ENCODE measurements at places on chromosomes 2 and 18. TPM values are rescaled to one million over a fixed set of nuclear protein-coding genes. Genes with fewer than 3 reads are reported as not detected.

MAP3K20 gene
- total RNA-seq, result 6.8 TPM

DNA sequence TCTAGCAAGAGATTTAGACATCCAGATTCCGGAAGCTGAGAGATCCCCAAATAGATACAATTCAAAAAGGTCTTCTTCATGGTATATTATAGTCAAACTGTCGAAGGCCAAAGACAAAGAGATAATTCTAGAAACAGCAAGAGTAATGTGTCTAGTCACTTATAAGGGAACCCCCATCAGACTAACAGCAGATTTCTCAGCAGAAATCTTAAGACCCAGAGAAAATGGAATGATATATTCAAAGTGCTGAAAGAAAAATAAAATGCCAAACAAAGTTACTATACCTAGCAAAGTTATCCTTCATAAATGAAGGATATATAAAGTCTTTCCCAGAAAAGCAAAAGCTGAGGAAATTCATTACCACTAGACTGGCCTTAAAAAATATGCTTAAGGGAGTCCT, 36.1 kb upstream of the PAX3 start:
- H3K27me3 ChIP-seq, result no peaks in the 10 kb centered on the region
- H3K36me3 ChIP-seq, result no peaks in the 10 kb centered on the region
- H3K27ac ChIP-seq, result no peak overlapping the region
- no peak overlapping the region for H3K4me3 ChIP-seq
- no peaks in the 10 kb centered on the region for H3K4me1 ChIP-seq

- no peak overlapping the region for H3K4me3 ChIP-seq
- no peaks in the 10 kb centered on the region for H3K27me3 ChIP-seq
- H3K27ac ChIP-seq, result no peak overlapping the region
- H3K36me3 ChIP-seq, result no peaks in the 10 kb centered on the region
- DNase-seq, result no peak
Observed at GRCh38 chr2:3405876-3406275, 26.4 kb downstream of the TRAPPC12 start.

- no peak overlapping the region for H3K4me3 ChIP-seq
- H3K36me3 ChIP-seq, result no peaks in the 10 kb centered on the region
- no peaks in the 10 kb centered on the region for H3K4me1 ChIP-seq
- no peaks in the 10 kb centered on the region for H3K27me3 ChIP-seq
- DNase-seq, result no peak
Observed at GRCh38 chr18:79442508-79443221, 46.9 kb downstream of the NFATC1 start.

CPO gene
- total RNA-seq, result not detected

STARD6 gene
- total RNA-seq, result not detected

- H3K4me1 ChIP-seq, result peaks cover 9% of the 10 kb centered on the region
- no peak for DNase-seq
- no peak overlapping the region for H3K4me3 ChIP-seq
- no peaks in the 10 kb centered on the region for H3K36me3 ChIP-seq
- H3K27me3 ChIP-seq, result no peaks in the 10 kb centered on the region
Observed at GRCh38 chr2:241542278-241542605, 16.3 kb upstream of the BOK start.

DNA sequence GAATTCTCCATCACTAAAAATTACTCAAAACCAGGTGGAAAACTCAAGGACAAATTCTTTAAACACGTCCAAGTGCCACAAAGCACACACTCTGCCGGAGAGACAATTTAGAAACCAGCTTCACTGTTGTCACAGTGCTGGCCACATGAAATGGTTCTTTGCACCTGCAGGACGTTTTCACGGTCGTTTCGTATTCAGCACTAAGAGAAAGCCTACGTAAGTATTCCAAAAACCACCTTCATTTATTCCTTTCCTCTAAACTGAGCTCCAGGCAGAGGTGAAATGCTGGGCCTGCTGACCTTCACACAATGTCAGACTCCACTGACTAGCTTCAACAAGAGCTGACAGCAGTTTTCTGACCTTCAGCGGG, 680 bp downstream of the ATP5F1A start:
- H3K36me3 ChIP-seq, result peaks cover 25% of the 10 kb centered on the region
- DNase-seq, result no peak
- no peaks in the 10 kb centered on the region for H3K27me3 ChIP-seq
- peak overlapping the region; percentile 92 for H3K27ac ChIP-seq

- H3K27ac ChIP-seq, result peak overlapping the region; percentile 36
- DNase-seq, result no peak
- H3K4me3 ChIP-seq, result no peak overlapping the region
- no peaks in the 10 kb centered on the region for H3K36me3 ChIP-seq
Observed at GRCh38 chr2:60486067-60486466, 67.4 kb downstream of the BCL11A start.

GRCh38 chr2:203691149-203691548, 15.3 kb upstream of the CD28 start:
- H3K4me1 ChIP-seq, result no peaks in the 10 kb centered on the region
- no peak overlapping the region for H3K27ac ChIP-seq
- H3K36me3 ChIP-seq, result no peaks in the 10 kb centered on the region
- no peaks in the 10 kb centered on the region for H3K27me3 ChIP-seq
- no peak for DNase-seq
- no peak overlapping the region for H3K4me3 ChIP-seq

DNA sequence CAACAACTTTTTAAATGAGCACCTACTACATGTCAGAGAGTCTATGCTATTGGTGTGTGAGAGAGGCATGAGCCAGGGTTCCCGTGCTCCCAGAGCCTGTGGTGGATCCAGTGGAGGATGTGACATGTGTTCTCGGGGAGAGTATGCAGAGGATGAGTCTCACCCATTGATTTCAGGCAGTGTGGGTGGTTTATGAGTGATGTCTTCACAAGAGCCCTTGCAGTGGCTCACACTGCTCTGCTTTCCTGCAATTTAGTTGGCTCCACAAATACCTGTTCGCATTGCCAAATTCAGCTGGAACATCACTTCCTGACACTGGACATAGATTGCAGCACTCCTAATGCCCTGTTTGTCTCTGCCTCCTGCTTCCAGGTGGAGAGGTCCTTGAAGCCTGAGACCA, 243.6 kb upstream of the CXCR4 start:
- no peaks in the 10 kb centered on the region for H3K4me1 ChIP-seq
- H3K27me3 ChIP-seq, result no peaks in the 10 kb centered on the region
- H3K27ac ChIP-seq, result no peak overlapping the region

GRCh38 chr2:233359823-233360222, 5.5 kb downstream of the DGKD start:
- no peak overlapping the region for H3K4me3 ChIP-seq
- H3K36me3 ChIP-seq, result no peaks in the 10 kb centered on the region
- H3K27me3 ChIP-seq, result no peaks in the 10 kb centered on the region
- no peak overlapping the region for H3K27ac ChIP-seq

GRCh38 chr2:130728007-130728454, 839 bp upstream of the GPR148 start:
- no peak overlapping the region for H3K27ac ChIP-seq
- no peak for DNase-seq
- H3K4me3 ChIP-seq, result peak overlapping the region; percentile 48
- H3K27me3 ChIP-seq, result no peaks in the 10 kb centered on the region
- peaks cover 22% of the 10 kb centered on the region for H3K4me1 ChIP-seq

DNA sequence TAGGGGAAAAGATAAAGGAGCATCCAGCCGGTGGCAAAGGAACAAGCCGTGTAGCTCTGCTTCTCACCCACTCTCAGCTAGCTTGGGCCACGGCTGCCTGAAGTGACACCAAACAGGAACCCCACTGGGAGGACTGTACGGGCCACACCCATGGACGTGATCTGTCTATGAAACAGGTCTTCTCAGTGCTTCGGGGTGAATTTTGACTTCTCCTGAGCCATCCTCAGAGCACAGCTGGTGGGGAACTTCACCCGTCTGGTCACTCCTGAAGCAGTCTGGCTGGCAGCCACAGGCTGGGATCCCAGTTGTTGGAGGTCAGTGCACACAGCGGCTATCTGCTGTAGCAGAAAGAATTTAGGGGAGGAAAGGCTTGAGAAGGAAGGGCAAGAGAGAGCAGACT, 223.8 kb downstream of the FAM210A start:
- no peaks in the 10 kb centered on the region for H3K27me3 ChIP-seq
- no peak overlapping the region for H3K4me3 ChIP-seq
- no peak for DNase-seq
- peaks cover 4% of the 10 kb centered on the region for H3K4me1 ChIP-seq
- no peaks in the 10 kb centered on the region for H3K36me3 ChIP-seq
- H3K27ac ChIP-seq, result no peak overlapping the region

DNA sequence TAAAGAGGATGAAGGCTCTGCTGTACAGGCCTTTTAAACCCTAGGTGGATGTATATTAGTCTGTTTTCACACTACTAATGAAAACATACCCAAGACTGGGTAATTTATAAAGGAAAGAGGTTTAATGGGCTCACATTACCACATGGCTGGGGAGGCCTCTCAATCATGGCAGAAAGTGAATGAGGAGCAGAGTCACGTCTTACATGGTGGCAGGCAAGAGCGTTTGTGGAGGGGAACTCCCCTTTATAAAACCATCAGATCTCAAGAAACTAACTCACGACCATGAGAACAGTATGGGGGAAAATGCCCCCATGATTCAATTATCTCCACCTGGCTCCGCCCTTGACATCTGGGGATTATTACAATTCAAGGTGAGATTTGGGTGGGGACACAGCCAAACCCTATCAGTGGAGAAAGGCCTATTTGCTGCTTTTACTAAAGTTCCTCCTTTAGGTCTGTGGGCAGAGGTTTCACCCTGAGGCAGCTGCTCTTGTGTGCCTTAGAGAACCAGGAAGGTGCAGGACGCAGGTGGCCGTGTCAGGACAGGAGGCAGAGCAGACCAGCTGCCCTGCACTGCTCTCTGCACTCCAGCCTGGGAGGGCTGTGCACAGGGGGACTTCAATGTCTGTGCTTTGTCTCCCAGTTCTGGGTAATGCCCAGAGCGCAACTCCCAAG, 178.8 kb upstream of the HDAC4 start:
- H3K27me3 ChIP-seq, result no peaks in the 10 kb centered on the region
- no peak overlapping the region for H3K27ac ChIP-seq
- H3K36me3 ChIP-seq, result no peaks in the 10 kb centered on the region
- no peak for DNase-seq
- no peak overlapping the region for H3K4me3 ChIP-seq

GRCh38 chr2:217875138-217875537, 127.7 kb downstream of the TNS1 start:
- H3K36me3 ChIP-seq, result no peaks in the 10 kb centered on the region
- DNase-seq, result no peak
- no peak overlapping the region for H3K4me3 ChIP-seq
- no peak overlapping the region for H3K27ac ChIP-seq
- no peaks in the 10 kb centered on the region for H3K27me3 ChIP-seq

DNA sequence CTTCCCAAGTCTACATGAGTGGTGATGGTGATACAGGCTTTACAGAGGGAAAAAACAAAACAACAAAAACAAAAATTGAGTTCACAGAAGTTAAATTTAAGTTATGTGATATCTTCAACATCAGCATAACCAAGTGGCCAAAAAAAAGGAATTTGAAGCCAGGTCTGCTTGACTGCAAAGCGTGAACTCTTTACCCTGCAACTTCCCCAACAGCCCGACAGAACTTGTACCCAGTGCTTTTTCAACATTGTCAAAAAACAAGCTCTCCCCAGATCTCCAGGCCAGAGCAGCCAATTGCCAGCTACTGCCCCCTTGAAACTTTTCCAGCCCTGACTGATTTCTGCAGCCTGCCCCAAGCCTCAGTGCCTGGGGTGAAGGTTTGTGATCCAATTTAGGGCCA, 76.7 kb downstream of the RNF144A start:
- no peak overlapping the region for H3K27ac ChIP-seq
- H3K4me1 ChIP-seq, result peaks cover 5% of the 10 kb centered on the region
- DNase-seq, result no peak
- no peak overlapping the region for H3K4me3 ChIP-seq
- H3K27me3 ChIP-seq, result no peaks in the 10 kb centered on the region
- no peaks in the 10 kb centered on the region for H3K36me3 ChIP-seq

DNA sequence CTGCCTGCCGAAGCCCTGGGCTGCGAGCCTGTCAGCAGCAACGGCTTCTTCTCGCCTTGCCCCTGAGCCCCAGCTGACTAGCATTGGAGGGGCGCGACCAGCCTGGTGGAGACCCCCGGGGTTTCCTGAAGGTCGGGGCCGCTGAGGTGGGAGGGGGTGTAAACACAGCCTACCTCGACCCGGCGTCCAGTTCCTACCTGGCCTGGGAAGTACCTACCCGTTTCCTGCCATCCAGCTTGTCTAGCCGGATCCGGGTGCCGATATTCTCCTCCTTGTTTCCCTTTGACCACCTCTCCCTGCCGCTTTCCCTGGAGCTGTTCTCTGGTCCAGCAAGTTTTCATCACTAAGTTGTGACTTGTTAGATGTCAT, 511 bp downstream of the MOB4 start:
- H3K4me3 ChIP-seq, result peak overlapping the region; percentile 90
- no peaks in the 10 kb centered on the region for H3K27me3 ChIP-seq
- H3K36me3 ChIP-seq, result no peaks in the 10 kb centered on the region
- no peaks in the 10 kb centered on the region for H3K4me1 ChIP-seq
- DNase-seq, result peak; percentile 28

DNA sequence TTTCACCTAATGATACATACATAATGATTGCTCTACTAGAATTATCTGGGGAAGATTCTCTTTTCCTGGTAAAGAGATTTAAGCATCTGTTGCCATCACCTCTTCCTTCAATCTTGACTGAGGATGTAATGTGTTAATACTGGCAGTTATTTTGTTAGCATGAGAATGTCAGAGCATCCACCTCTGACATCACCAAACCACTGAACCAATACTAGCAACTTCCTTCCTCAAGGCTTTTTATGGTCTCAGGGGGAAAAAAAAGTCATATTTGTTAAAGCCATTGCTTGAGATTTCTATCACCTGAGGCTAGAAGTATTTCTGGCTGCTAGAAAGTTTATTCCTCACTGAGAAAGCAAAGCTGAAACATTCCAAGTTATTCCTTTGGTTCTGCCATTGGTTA, 48.5 kb downstream of the DSEL start:
- DNase-seq, result no peak
- H3K27ac ChIP-seq, result no peak overlapping the region
- H3K4me1 ChIP-seq, result no peaks in the 10 kb centered on the region
- H3K4me3 ChIP-seq, result no peak overlapping the region
- H3K27me3 ChIP-seq, result no peaks in the 10 kb centered on the region

DNA sequence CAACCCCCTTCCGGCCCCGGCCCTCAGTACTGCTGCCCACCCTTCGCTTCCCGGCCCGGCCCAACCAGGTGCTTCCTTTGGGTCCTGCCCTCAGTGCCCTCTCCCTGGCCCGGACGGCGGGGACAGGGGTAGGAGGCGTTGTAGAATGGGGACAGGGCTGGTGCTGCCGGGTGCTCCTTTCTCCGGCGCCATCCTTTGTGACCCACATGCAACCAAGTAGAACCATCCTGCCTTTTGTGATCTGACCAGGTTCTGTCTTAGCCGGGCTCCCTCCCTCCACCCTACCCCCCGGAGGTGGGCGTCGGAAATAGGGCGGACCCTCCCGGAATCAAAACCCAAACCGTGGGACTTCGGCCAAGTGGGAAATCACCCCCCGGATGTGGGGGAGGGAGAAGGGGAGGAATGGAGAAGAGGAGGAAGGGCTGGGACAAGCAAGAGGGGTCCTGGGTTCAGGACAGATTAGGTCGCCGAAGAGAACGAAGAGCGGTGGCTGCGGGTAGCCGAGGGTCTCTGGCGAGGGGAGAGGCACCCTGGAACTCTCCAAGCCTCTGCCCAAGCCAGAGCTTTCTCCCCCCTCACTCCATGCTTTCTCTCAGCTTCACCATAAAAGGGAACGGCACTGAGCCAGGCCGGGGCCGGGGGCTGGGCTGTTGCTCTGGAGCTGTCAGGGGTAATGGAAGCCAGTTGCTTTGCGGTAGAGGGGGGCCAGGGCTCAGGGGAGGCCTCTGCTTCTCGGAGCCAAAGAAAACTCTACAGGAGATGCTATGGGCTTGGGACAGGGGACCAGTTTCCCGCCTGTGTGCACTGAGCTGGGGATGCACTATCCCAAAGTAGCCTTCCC, 756 bp upstream of the OST4 start:
- peak overlapping the region; percentile 96 for H3K27ac ChIP-seq
- peak overlapping the region; percentile 85 for H3K4me3 ChIP-seq
- H3K4me1 ChIP-seq, result peaks cover 22% of the 10 kb centered on the region
- no peaks in the 10 kb centered on the region for H3K27me3 ChIP-seq
- no peak for DNase-seq

Data from Peyer's patch (tissue), 4 donors.